Stimulated activated CD4-positive, alpha-beta T cell treated with anti-CD3 and anti-CD28 coated beads, Interleukin-4, amount 100 ng/mL, for 4 hours (primary cell): ENCODE measurements at places on chromosomes 3 and 15.

GRCh38 chr3:191240486-191240885, 41.4 kb downstream of the OSTN start:
- DNase-seq, result no peak

GRCh38 chr3:57292897-57293526, 527 bp upstream of the ASB14 start:
- no peak for DNase-seq

- no peak for DNase-seq
Measured at GRCh38 chr3:190208196-190208595, 87.5 kb upstream of the P3H2 start.

DNA sequence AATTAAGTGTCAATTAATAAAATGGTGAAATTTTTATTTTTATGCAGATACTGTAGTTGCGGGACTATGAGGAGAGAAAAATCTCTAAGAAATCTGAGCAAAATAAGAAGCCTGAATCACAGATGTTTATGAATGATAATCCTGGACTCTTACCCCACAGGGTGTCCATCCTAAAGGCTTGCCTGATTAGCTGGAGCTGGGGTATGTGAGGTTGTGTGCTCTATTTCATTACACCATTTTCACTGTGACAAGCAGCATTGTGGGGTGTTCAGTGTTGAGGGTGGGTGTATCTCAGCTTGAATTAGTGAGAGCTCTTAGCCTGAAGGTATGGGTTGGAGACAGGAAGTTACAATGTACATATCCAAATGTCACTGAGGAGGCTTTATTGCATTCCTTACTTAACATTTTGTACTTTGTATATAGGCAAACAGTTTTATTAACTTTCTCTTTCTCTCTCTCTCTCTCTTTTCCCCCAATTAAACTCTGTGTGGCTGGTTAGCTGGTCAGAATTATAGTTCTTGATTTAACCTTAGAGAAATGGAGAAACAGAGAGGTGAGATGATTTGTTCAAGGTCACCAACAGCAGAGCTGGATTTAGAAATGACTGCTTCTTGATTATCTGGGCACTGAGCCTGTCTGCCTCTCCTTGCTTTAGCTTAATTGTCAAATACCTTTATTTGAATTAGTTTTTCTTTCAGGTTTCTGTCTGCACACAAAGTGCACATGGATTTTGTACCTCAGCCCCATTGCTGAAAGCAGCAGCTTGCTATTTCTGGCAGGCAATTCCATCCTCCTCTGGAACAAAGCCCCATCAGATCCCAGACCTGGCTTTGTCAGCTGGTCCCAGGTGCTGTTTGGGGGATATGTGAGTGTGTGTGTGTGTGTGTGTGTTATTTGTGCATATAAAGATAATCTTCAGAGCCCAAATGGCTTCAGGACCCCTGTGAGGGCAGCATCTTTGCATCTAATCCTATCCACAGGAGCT, 35.8 kb downstream of the GJD2 start:
- DNase-seq, result no peak

DNA sequence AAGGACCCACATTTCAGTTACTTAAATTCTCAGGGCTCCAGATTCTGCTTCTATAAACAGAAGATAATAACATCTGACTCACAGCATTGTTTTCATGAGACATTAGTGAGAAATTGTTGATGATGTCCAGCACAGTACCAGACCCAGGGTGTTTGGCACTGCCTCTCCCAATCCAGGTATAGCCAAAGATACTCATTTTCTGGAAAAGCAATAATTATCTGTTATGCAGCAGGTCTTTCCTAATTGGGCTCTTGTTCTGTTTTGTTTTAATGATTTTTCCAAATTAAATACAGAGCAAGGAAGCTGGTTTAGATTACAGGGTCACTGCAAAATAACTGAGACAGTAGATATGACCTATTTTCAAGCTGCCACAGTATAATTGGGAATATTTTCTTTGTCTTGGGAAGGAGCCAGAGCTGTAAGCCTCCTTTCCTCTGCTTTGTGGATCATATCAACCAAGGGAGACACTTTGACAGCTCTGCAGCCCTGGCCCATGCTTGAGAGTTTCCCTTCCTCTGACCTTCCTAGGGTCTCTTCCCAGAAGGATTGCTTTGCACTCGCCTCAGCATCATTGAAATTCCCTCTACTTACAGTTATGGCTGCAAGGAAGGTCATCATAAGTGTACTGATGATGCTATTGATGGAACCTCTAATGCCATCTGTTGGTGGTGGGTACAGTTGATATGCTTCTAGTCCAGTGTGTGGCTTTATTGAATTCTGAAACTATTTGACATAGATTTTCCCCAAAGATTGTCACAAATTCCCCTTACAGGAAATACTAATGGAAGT, 522.4 kb upstream of the ADAMTS9 start:
- no peak for DNase-seq

- DNase-seq, result no peak
Measured at GRCh38 chr3:11603628-11604027, 40.1 kb downstream of the VGLL4 start.

DNA sequence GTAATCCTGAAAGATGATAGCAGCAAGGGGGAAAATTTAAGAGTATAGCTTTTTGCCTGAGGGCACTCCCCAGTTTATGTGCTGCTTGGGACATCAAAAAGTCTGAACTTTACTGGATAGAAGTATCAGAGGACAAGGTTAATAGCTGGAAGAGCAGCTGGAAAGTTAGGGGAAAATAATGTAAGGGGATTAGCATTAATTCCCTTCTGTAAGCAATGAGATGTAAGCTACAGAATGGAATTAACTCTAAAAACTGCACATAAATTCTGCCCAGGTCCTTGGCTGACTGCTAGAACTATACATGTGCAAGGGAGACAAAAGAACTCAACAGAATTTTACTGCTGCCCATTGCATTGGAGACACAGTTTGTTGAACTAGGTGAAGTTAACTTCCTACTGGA, 55.6 kb downstream of the ATP11B start:
- DNase-seq, result no peak

- DNase-seq, result no peak
Measured at GRCh38 chr3:48990636-48991469, 812 bp downstream of the P4HTM start.

- no peak for DNase-seq
Measured at GRCh38 chr15:91075739-91076138, 24.3 kb upstream of the SV2B start.

DNA sequence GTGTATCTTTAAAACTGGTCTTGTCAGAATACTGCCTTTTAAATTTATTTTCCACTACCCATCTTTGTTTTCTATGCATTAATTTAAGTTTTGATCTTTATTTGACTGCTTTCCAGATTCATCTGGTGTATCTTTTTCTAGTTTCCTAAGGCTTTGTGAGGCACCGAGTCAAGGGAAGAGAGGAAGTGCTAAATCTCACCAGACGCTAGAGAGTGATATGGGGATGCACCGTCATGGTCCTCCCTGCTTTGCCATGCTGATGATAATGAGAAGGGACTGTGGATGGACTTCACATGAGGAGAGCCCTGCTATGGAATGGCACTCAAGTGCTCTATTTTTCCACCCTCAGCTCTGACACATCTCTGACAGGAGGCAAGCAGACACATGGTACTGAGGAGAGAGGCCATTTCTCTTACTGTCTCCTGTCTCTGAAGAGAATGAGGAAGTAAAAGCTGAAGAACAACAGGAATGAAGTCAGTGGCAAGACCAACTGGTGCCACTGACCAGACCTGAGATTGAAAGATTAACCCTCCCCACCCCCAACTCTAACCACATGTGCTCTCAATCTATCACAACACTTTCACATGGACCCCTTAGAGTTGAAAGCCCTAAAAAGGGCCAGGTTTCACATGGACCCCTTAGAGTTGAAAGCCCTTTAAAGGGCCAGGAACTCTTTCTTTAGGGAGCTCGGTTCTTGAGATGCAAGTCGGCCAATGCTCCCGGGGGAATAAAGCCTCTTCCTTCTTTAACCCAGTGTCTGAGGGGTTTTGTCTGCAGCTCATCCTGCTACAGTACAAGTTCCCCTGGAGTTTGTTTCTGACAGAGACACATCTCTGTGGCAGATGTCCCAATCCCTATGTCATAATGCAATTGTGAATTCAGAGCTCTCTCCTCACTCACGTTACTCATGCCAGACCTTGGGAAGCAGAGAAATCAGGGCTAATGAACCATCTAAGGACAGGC, at the start of gene IQCF2:
Gene IQCF2 (plus strand): TSS at position 913 of the 963 bp plus-strand sequence. CDS start 52 bp downstream, outside the sequence.
- no peak for DNase-seq

- no peak for DNase-seq
Measured at GRCh38 chr15:31843426-31844055, 186.8 kb upstream of the CHRNA7 start.

DNA sequence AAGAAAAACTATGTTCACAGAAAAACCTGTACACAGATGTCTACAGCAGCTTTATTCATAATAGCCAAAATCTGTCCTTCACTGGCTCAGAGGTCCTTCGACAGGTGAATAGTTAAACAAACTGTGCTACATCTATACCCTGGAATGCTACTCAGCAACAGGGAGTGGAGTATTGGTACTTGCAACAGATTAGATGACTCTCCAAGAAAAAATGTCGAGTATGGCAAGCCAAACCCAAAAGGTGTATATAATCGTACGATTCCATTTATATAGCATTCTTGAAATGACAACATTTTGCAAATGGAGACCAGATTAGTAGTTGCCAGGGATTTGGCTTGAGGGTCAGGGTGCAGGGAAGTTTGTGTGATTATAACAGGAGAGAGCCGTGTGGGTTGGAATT, 22.4 kb upstream of the RGMA start:
- no peak for DNase-seq

- peak; percentile 54 for DNase-seq
Measured at GRCh38 chr15:42273900-42274701, 868 bp upstream of the TMEM87A start.

GRCh38 chr3:30426293-30426993, 180.0 kb upstream of the TGFBR2 start:
- no peak for DNase-seq

DNA sequence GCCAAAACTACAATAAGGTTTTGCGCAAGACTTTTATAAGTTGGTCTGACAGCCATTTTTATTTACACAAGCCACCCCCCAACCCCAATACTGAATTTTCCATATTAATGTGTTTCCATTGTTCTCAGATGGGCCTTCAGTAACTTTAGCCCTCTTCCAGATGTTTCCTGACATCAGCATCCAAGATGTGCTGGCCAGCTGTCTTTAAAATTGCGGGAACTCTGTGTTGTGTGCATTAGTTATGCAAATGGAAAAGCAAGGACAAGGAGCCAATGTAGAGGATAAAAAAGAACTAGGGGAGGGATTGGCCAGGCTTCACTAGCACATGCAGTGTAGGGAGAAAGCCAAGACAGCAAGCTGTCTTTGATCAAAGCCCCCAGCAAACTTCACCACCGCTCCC, 45.4 kb downstream of the COMMD2 start:
- DNase-seq, result no peak

DNA sequence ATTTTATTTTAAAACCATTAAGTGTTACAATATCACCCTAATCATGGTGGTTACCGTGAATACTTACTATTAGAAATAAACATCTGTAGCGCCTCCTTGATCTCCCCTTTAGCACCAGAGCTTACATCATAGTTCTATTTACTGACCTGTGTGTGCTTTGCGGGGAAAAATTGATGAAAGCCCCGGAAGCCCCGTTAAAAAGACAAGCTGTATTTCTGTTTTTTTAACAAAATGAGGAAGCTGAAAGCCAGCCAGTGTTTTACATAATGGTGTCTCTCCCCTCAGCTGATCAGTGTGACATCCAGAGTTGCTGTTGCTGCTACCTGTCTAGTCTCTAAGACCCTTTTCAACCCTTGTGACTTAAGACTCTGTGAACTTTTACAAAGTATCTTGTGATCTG, 100.8 kb downstream of the OPA1 start:
- DNase-seq, result no peak

GRCh38 chr15:48409623-48410022, 78.4 kb downstream of the DUT start:
- DNase-seq, result no peak

DNA sequence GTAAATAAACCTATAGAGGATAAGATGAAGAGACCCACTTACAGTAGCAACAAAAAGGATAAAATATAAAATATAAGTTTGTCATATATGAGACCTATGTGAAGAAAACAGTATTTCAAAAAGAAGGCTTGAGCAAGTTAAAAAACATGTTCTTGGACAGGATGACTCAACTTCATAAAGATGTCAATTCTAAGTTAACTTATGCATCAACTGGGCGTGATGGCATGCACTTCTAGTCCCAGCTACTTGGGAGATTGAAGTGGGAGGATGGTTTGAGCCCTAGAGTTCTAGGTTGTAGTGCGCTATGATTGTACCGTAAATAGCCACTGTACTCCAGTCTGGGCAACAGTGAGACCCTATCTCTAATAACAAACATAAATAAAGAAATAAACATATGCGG, 59.7 kb downstream of the PDCD6IP start:
- no peak for DNase-seq

- DNase-seq, result no peak
Measured at GRCh38 chr3:55634345-55634744, 147.2 kb upstream of the WNT5A start.

- no peak for DNase-seq
Measured at GRCh38 chr15:65947041-65947440, 77.8 kb downstream of the RAB11A start.

DNA sequence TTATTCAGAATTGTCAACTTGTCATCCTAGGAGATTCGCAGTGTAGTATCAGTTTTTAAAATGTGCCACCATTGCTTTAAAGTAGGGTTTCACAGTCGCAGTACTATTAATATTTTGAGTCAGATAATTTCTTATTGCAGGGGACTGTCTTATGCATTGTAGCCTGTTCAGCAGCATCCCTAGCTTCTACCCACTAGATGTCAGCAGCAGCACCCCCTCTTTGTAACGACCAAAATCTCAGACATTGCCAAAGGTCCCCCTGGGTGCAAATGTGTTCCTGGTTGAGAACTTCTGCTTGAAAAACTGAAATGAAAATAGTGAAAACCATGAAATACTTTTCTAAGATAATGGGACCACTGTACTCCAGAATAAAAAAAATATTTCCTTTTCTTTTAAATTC, 474.8 kb downstream of the CNTN3 start:
- DNase-seq, result no peak

GRCh38 chr15:40558952-40559742, 5.7 kb downstream of the CCDC32 start:
- DNase-seq, result no peak

DNA sequence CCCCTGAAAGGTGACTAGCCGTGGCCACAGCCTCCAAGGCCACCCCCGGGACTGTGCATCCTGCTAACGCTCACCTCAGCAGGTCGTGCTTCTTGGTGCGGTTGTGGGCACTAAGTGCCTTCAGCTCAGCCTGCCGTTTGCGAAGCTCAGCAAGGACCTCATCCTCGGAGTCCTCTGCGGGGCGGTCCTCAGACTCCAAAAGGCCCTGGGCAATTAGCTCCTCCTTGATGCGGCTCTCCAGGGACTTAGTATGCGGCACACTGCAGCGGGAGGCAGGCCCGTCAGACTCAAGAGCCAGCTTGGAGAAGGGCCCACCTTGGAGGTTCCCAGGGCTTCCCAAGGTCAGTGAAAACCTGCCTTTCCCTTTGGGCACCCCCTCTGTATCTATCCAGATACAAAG, 8.3 kb downstream of the TADA3 start:
- DNase-seq, result no peak

DNA sequence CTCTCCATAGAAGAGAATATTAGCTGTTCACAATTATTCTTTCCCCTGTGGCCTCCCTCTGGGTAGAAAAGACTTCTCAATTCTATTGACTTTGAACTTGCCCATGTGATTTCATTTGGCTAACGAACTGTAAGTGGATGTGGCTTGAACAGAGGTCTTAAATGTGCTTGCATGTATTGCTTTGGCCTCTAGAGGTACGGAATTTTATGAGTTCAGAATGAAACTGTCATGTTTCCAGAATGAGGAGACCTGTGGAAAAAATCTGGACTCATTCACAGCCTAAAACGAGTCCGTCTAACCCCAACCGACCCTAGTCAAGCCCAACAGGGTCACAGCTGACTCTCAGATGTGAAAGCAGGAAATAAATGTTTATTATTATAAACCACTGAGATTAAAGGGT, 596.7 kb upstream of the UBE2E2 start:
- DNase-seq, result no peak
